Left hindlimb (tissue), 1 donor: ENCODE measurements at places on chromosomes 16 and 17.

DNA sequence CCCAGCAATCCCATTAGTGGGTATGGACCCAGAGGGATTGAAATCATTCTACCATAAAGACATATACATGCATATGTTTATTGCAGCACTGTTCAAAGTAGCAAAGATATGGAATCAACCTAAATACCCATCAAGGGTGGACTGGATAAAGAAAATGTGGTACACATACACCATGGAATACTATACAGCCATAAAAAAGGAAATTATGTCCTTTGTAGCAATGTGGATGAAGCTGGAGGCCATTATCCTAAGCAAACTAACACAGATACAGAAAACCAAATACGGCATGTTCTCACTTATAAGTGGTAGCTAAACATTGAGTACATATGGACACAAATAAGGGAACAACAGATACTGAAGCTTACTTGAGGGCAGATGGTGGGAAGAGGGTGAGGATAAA lies 2.4 kb downstream of the KRTAP2-3 start:
- no peak for DNase-seq

GRCh38 chr17:8133941-8134340 lies 10.0 kb upstream of the HES7 start:
- DNase-seq, result no peak

- no peak for DNase-seq
Measured at GRCh38 chr16:77335652-77336234, 99.1 kb downstream of the ADAMTS18 start.

- DNase-seq, result no peak
Measured at GRCh38 chr16:58906981-58907715, 173.0 kb upstream of the GOT2 start.

- DNase-seq, result no peak
Measured at GRCh38 chr16:24955975-24956731, 59.0 kb downstream of the ARHGAP17 start.

- DNase-seq, result no peak
Measured at GRCh38 chr17:32299580-32300164, 34.0 kb downstream of the RHBDL3 start.

- DNase-seq, result peak; percentile 28
Measured at GRCh38 chr17:78242024-78242742, 10.8 kb downstream of the TMEM235 start.

GRCh38 chr17:56023851-56024250 lies 129.4 kb upstream of the ANKFN1 start:
- no peak for DNase-seq

GRCh38 chr17:77318021-77318420 lies 177.3 kb downstream of the SEC14L1 start:
- DNase-seq, result peak; percentile 11

DNA sequence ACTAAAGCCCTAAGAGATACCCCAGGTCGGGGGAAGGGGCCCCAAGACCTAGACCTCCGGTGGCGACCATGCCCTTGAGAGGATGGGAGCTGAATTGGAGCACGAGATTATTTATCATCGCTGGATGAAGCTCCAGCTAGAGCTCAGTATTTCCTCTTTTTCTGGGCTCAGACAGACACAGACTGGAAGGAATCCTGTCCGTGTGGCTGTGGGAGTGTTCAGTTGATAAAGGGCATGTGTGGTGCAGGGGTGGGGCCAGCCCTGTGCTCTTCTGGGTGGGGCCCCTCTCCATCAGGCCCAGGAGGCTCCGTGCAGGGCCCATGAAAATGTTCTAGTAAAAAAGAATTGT lies 6.3 kb upstream of the CBX4 start:
- DNase-seq, result no peak

GRCh38 chr16:48395375-48395774 lies 10.2 kb upstream of the SIAH1 start:
- no peak for DNase-seq

GRCh38 chr17:35374766-35375344 lies 1.4 kb upstream of the SLFN11 start:
- no peak for DNase-seq

DNA sequence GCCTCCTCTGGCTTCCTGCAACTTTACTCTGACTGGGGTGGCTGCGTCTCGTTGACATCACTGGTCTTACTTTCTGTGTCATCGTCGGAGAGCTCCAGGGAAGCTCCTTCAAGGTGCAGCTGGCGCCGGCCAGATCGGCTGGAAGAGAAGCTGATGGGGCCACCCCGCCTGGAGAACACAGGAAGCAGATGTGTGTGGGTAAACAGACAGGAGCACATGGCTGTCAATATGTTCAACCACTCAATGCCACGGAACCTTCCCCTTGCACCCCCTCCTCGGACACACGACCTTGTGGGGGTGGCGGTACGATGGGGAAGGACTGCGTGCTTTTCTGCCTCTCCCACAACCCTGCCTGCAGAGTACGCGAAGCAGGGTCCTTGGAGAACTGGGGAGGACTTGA lies 40.1 kb downstream of the NDEL1 start:
- DNase-seq, result no peak

DNA sequence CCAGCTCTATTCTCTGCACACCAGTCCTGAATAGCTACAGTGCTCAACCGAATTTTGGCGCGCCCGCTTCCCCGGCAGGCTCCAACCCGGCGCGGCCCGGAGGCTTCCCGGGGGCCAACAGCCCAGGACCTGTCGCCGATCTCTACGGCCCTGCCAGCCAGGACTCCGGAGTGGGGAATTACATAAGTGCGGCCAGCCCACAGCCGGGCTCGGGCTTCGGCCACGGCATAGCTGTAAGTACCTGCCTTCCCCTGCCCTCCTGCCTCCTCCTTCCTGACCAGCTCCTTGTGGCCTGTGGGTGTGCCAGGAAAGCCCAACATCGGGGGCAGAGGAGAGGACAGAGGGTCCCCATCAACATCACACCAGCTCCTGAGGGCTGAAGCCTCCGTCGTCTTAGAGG lies 70.2 kb downstream of the CCDC182 start:
- no peak for DNase-seq

DNA sequence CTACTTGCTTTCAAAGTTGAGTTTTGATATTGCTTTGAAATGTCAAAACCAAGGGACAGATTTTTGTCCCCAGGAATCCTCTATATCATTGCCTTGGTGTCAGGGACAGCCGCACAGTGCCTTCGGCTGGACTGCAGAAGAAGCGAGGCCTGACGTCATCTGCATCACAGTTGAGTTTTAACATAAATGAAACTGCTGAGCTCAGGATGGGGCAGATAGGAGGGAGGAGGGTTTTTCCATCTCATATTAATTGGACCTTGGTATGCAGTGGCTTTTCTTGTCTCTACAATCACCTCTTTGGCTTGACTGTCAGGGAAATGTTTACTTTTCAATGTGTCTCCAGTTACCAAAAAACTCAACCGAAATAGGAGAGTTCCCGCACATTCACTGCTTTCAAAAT lies 111.3 kb downstream of the AATF start:
- no peak for DNase-seq

DNA sequence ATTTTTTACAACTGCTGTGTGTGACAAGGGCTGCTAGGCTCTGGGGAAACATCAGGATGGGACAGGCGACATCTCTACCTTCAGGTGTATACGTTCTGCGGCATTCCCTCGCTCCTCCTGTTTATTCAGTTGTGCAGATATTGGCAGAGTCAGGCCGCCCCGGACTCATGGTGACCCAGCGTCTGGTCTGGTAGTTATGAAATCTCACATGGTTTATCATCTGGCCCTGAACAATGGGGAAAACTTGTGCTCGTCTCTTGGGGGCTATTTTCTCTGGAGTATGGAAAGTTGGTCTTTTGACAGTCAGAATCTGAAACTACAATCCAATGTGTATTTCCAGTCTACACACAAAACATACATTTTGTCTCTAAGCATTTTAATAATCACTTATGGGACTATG lies 3.3 kb downstream of the MARCHF10 start:
- DNase-seq, result no peak

- no peak for DNase-seq
Measured at GRCh38 chr16:49332589-49333258, 40.9 kb upstream of the C16orf78 start.

GRCh38 chr17:72603420-72604242 lies 482.8 kb downstream of the SOX9 start:
- DNase-seq, result no peak

GRCh38 chr16:53067675-53068074 lies 12.9 kb downstream of the CHD9 start:
- no peak for DNase-seq

- peak; percentile 28 for DNase-seq
Measured at GRCh38 chr17:64920419-64921172, 1.3 kb upstream of the LRRC37A3 start.

DNA sequence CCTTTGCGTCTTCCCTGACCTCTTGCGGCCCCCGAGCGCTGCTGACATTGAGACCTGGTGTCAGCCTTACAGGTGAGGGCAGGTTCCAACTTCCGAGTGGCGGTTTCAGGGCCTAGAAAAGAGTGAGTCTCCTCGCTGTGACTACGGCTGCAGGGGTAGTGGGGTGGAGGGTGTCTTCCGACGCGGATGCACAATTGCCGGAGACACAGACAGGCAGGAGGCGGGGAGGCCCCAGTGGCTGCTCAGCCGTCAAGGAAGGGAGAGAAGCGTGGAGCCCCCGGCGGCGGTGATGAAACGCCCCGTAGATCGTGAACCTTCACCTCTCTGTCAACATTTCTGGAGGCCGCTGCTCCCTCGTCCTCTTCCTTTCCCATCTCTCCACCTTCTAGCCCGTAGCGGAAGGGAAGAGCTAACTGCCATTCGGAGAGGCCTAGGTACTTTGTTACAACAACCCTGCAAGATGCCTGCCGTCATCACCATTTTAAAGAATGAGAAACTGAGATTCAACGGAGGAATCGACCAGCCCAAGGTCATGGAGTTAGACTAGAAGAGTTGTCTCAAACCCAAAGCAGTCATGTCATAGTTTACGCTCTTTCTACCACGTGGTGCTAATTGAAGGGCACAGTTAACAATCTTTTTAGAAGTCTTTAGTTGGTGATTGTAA lies 485 bp downstream of the DNAJA3 start:
- DNase-seq, result no peak

- DNase-seq, result no peak
Measured at GRCh38 chr16:8958344-8959167, 5.2 kb downstream of the USP7 start.

GRCh38 chr16:75599452-75600277 lies 23.4 kb downstream of the ADAT1 start:
- DNase-seq, result no peak

DNA sequence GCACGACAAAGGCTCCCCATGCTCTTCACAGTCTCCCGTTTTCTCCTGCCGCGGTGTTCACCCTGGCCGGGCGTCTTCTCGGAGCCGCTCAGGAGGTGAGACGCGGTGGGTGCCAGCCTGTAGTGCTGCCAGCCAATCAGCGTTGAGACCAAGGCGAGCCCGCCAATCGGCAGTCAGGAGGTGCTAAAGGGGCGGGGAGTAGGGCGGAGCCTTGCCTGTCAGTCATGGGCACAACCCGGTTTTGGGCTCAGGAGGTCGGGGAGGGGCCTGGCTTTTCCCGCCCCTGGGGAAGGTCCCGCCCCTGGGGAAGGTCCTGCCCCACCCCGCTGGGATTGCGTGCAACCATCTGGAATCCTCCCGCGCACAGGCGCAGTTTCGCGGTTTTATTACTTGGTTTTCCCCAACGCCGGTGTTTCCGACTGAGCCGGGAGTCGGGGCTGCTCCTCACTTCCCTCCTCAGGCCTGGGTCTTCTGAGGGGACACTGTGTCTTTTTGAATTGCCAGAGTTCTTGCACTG lies at the start of gene PRDM7:
TSS of gene PRDM7 (minus strand) at position 92 of the 517 bp plus-strand sequence. CDS start 1,421 bp downstream, outside the sequence.
- DNase-seq, result peak; percentile 91

- peak; percentile 84 for DNase-seq
Measured at GRCh38 chr16:53085931-53086421, 31.2 kb downstream of the CHD9 start.

DNA sequence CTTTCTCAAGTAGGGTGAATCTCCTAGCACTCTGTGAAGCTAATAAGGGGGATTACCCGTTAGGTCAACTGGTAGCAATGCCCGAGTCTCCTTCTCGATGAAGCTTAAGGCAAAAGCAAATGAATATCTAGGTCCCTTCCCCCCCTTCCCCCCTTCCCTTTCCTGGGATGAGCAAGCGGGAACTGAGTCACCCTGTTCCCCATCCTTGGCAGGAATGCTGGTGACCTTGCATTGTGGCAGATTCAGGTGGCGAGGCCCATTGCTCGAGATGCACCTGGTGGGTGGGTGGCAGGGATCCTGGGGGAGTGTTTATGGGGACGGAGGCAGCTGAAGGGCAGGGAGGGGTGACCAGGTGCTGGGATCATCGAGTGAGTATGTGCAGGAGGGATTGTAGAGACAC lies 7.1 kb downstream of the NXPH3 start:
- no peak for DNase-seq

GRCh38 chr16:3485821-3486505 lies 9.3 kb downstream of the C16orf90 start:
- no peak for DNase-seq

DNA sequence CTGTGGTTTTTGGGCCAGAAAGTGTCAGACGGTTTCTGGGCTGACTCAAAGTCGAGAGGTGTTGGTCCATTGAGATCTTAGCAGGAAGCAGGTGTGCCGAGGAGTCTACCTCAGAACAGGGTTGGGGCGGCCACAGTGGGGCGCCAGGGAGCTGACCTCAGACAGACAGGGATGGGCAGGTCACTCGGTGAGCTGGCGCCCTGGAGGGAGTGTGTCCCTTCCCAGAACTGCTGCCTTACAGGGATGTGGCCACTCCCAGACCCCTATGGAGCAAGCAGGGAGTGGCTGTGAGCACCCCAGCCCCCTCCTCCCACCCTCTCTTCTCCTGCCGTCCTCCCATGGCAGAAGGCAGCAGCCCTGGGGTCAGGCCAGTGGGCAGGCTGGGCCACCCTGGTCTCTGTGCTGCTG lies 14.0 kb upstream of the DPEP1 start:
- no peak for DNase-seq

GRCh38 chr16:69501956-69502745 lies 63.6 kb upstream of the NFAT5 start:
- no peak for DNase-seq

- no peak for DNase-seq
Measured at GRCh38 chr17:39569126-39569525, 38.6 kb downstream of the NEUROD2 start.

DNA sequence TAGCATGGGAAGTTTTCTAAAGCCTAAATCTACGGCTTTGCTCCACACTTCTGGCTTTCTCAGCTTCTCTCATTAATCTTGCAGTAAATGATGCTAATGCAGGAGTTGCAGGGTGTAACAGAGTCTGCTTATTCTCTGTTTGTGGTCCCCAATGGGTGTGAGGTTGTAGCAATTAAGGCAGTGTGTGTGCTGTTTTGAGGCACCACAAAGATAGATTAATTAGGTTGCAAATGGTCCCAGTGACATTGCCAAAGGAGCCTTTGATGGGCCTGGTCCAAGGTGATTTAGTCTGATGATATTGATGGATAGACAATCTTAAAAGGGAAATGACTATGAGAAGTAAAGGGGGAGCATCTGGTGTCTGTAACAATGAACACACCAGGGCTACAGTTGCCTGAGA lies 1313.7 kb upstream of the CDH8 start:
- DNase-seq, result no peak

GRCh38 chr17:59783221-59784047 lies 76.0 kb downstream of the VMP1 start:
- no peak for DNase-seq
